ENCODE measurements at places on chromosomes 16 and 17.

- DNase-seq = no peak
Observed at GRCh38 chr16:87229230-87230188, 87.7 kb downstream of the C16orf95 start.

DNA sequence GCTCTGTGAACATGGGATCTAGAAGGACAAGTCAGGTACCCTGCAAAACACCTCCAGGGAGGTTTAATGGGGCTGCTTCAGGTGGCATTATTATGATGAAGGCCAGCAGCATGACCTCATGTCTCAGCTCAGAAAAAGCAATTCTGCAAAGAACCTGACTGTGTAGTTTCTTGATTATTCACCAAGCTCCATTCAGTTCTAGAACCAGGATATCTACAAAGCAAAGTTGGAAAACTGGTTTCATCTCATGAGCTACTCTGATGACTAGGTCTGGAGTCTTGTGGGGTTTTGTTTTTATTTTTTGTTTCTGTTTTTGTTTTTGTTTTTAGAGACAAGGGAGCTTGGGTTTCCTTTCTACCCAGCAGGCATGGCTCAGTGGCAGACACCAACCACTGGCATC is 19.0 kb upstream of the LRRC37A3 start:
- no peak for DNase-seq

DNA sequence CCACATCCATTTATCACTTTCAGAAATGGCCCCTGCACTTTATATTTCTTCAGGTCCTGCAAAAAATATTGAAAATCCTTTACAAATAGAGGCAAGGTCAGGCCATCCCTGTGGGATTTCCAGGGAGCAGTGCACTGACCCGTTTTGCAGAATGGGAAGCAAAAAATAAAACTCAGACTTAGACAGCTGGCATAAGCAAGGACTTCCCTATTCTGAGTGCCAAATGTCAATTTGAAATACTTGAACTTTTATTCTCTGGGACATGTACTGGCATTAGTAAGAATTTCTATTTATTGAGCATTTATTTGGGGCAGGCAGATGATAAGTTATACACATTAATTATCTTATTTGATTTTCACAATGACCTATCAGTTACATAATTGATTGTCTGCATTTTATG is 32.4 kb downstream of the PRKCB start:
- DNase-seq = no peak

GRCh38 chr17:81075307-81075706 is 40.4 kb downstream of the BAIAP2 start:
- DNase-seq = no peak

GRCh38 chr16:10770907-10771306 is 27.3 kb downstream of the NUBP1 start:
- peak; percentile 28 for DNase-seq
